Right atrium auricular region (tissue), 2 donors: ENCODE measurements at places on chromosomes 12 and 14. TPM values are rescaled to one million over a fixed set of nuclear protein-coding genes. Genes with fewer than 3 reads are reported as not detected.

TCL1A gene
- 0.71 TPM for total RNA-seq

ACSM4 gene
- total RNA-seq, result not detected

RNASE13 gene
- total RNA-seq, result not detected

KRT6C gene
- not detected for total RNA-seq

- no peak for DNase-seq
Observed at GRCh38 chr14:96345669-96346068, 17.5 kb downstream of the ATG2B start.

DNA sequence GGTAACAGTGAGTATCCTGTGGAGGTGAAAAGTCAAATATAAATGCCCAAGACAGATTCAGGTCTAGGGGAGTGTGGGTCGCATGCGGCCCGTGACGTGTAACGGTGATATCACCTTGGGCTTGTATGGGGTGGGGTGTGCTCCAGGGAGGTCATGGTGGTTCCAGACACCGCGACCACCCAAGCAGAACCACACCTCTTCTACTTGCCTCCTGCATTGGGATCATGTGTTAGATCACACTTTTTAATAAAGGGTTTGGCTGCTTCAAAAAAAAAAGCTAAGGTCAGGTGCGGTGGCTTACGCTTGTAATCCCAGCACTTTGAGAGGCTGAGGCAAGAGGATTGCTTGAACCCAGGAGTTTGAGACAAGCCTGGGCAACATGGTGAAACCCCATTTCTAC, 4.5 kb downstream of the FBLN5 start:
- no peak for DNase-seq

DNA sequence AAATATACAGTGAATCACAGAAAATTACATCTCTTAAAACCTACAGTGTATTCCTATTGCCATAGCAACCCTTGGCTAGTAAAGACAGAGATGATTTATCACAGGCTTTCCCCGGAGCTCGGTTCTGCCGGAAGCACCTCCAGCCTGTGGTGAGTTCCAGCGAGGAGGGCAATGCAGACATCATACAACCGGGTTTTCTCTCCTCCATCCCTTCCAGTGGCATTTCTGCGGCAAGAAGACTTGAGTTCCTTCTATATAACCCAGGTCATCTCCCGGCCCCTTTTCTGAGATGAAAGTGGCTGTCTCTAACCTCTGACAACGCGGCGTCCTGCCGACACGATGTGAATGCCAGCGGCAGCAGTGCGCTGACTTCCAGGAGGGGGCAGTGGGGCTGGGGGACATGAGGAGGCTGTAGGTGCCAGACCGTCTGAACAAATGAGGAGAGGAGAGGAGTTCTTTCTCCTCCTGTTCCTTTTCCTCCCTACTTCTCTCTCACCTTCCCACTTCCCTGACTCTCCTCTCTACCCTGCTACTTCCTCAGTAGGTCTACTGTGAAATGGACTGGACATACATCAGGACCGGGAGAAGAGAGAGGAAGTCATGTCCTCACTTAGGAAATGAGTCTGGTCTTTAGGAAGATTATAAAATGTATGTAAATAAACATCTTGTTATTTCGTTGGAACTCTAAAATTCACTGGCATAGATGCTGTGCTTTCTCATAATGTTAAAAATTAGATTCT, 68.6 kb upstream of the MAX start:
- no peak for DNase-seq

DNA sequence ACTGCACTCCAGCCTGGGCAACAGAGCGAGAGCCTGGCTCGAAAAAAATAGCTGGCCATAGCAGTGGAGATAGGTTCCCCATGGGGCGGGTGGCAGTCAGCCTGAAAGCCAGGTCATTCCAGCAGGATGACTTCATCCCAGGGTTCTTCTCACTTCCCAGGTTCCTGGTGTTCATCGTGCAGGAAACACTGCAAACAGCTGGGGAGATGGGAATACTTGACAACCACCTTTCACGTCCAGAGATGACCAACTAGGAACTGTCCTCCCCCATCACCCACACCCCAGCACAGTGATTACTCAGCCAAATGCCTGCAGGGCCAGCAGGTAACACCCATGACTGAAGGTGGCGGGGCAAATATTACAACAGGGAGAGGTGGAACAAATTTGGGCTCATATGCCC, 1.7 kb downstream of the VSIG10 start:
- no peak for DNase-seq

DNA sequence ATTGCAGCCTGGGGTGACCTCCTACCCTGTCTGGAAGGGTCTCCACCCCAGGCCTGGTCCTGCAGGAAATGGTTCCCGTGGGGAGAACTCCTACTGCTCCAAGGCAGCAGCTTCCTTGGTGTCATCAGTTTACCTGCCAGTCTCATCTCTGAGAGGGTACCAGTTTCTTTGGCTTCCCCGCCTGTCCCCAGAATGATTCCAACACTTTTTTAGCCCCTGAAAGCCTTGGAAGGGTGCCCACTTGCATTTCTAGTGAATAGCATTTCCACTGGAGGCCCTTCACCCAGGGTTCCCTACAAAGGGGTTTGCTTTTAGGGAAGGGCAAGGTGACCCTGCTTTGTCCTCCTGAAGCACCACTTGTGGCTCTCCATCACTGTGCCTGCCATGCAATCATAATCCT, 284.3 kb downstream of the ZFP36L1 start:
- DNase-seq, result no peak
